ENCODE measurements at places on chromosomes 2 and 18.

- DNase-seq = no peak
These were observed 170.6 kb downstream of the SLC8A1 start for GRCh38 chr2:40281021-40281940.

DNA sequence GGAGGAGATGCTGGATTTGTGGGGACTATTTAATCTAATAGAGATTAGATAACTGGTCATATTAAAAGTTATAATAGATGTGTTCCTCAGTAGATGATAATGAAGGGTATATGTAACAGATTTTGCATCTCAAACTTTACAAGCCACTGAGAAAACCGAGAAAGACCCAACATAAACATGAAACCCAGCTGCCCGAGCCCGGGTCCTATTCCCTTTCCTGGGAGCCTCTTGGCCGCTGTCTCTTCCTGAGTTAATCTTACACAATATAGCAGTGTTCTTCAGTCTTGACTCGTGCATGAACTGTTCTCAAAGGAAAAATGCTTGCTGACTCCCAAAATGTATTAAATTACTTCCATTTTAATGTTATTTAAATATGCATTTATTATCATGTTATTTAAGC lies 94.5 kb downstream of the COPS8 start:
- no peak for DNase-seq

DNA sequence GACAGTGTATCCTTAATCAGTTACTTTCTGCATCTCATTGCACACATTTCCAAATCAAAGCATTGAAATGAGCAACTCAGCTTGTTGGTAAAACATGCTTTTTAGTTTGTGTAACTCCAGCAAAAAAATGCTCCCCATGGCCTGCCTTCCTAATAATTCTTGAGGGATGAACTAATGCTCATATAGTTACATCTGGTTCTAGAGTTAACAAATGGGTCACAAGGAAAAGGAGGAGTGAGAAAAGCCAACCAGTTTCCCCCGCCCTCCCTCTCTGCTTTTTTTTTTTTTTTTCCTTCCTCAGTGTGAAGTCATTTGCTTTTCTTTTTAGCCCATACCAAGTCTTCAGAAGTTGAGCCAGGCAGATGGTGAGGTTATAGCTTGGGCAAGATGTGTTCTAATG lies 231.7 kb downstream of the MTX2 start:
- no peak for DNase-seq

DNA sequence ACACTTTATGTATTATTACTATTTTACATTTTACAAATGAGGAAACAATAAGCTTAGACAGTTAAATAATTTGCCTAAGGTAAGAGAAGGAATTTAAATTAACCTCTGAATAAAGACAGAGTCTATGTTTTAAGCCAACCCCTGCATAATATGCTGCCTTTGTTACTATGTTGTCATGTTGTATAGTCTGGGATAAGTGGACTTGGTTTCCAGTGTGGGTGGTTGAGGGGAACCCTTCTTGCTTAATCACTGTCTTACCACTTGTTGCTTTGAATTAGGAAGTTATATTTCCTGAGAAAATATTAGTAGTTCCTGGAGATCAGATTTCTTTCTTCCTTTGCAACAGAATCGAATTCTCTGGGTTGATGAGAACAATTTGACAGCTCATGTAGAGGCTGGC lies 52.6 kb downstream of the AGPS start:
- DNase-seq = no peak

DNA sequence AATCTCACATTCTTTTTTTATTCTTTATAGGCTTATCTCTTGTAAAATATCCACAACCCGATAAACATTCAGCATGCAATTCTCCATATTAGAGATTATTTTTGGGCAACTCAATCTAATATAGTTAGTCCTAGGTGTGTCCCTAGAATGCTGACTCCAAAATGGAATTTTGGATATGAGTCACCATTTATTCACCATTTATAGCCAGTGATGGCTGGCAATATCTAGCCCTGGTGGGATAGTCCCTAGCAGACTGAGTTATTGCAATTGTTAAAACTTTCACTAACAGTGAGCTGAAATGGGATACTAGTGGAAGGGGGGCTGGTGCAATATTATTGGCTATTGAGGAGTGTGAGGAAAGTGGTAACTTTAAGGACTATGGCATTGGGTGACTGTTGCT lies 401.6 kb downstream of the SLC4A3 start:
- DNase-seq = no peak

- DNase-seq = no peak
These were observed 10.4 kb downstream of the MEIS1 start for GRCh38 chr2:66445076-66445924.

- no peak for DNase-seq
These were observed 2.9 kb downstream of the TGOLN2 start for GRCh38 chr2:85324639-85325465.

- no peak for DNase-seq
These were observed 12.6 kb downstream of the CNDP1 start for GRCh38 chr18:74546751-74547530.

Data from amygdala (tissue), 56 donors.